Ascending aorta (tissue), 2 donors: ENCODE measurements at places on chromosomes 4 and X.

GRCh38 chr4:112860830-112861690 is 188.4 kb upstream of the ANK2 start:
- DNase-seq = no peak

DNA sequence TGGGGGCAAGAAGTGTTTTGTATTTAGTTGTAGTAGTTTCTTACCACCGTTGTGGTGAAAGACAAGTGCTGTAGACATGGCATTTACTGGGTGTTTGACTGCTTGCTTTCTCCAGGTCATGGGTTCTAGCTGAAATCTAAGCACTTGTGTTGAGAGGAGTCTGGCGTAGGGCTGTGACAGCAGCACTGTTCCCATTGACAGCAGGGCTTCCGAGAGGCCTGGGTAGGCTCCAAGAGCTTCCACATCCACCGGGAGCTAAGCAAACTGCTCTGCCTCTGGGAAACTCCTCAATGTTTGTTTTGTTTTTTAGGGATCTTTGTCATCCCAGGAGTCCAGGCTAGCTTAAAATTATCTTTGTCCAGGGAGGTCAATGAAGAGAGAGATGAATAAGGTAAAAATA is 44.3 kb downstream of the BMPR1B start:
- no peak for DNase-seq

DNA sequence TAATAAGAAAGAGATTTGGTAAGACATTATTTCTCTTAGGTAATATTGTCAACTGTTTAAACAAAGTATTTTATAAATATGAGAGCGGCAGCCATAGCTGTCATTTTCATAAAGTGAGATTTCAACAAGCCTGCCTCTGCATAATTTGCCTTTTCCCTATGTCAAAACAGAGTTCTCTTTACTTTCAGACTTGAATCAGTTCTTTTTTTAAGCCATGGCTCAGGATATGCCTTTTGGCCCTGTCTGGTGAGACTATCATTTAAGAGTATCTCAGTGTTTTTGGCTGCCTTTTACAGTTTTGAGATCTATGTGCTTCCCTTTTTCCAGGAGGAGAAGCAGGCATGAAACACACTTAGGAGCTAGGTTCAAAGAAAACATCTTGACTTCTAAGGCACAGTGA is 7.5 kb upstream of the GUCY1A1 start:
- DNase-seq = no peak

- DNase-seq = no peak
These were observed 82.2 kb downstream of the APBB2 start for GRCh38 chr4:41132055-41132683.

DNA sequence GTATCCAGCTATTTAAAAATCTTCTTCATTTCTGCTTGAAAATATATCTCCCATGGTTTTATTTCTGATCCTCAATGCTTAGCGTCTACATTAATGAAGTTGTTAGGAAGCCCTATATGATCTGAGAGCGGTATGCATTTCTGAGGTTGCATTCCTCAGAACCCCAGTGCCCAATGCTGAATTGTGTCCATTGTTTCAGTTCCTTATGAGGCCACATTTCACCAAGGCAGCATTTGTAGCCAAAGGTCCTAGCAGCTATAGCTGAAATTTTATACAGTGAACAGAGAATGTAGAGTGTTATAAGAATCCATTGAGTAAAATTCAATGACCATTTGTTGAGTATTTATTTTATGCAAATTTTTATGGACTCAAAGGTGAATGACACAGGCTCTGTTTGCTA is 209.5 kb downstream of the PCDH7 start:
- no peak for DNase-seq
